ENCODE measurements at places on chromosomes 3 and 15.

DNA sequence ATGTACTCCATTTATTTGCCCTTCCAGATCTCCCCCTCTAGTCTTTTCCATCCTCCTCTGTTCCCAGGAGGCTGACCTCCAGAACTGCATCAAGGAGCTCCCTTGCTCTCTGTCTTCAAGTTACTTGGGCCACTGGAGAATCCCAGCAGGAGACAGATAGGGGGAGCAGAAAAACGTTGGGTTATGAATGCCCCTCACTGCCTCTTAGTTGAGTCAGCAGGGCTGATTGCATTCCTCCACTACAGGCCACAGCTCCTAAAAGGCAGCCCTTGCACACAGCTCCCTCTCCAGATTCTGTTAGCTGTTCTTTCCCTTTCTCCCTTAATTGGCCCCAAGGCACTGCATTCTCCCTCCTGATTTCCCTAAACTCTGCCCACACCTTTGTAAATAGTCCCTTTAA, 12.4 kb upstream of the CEP152 start:
- DNase-seq: no peak

GRCh38 chr3:64344721-64345207, 119.5 kb upstream of the PRICKLE2 start:
- peak; percentile 7 for DNase-seq

DNA sequence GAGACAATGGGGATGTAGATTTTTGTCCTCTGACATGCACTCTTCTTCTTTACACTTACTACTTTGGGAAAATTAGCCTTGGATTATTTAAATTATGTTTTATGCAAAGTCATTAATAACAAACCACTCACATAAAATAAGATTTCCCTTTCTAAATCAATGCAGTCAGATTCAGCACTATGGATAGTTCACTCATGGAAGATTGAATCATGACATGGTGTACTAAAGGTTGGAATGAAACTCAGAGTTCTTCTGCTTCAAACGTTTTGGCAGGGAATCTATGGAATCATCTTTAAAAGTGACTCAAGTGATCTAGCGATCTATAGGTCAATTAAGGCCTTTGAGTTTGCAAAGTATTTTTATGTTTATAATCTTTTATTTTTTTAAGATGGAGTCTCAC, 154.3 kb downstream of the KCNMB2 start:
- DNase-seq: no peak

- DNase-seq: no peak
These were observed 60.0 kb upstream of the TRIM71 start for GRCh38 chr3:32757618-32758374.

DNA sequence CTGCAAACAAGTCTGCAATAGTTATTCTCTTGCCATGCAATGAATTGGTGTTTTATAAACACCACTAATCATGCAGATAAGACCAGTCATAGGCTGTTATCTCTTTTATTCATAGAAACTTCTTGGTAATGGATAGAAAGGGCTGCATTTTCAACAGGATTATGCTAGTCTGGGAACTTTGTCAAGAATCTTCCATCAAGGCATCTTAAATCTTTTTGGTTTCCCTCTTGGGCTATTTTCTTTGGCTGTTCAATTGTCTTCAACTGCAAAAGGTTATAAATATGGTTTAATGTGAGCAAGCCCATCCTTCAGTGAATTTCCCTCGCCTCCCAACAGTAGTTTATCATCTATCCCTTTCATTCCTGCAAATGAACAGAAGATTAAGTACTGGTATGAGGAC, 59.0 kb upstream of the MINAR1 start:
- no peak for DNase-seq
